ENCODE measurements at places on chromosomes 6 and 20. TPM values are rescaled to one million over a fixed set of nuclear protein-coding genes. Genes with fewer than 3 reads are reported as not detected.

The FAM217A gene
- not detected for total RNA-seq

GRCh38 chr20:7939663-7940062 lies 595 bp downstream of the HAO1 start:
- no peak for DNase-seq
- no peak overlapping the region for H3K4me3 ChIP-seq
- H3K27me3 ChIP-seq, result no peaks in the 10 kb centered on the region
- no peak overlapping the region for H3K27ac ChIP-seq
- no peaks in the 10 kb centered on the region for H3K4me1 ChIP-seq

- H3K36me3 ChIP-seq, result peaks cover under 1% of the 10 kb centered on the region
- no peak for DNase-seq
- no peak overlapping the region for H3K27ac ChIP-seq
- H3K4me3 ChIP-seq, result no peak overlapping the region
Observed at GRCh38 chr20:3741836-3742458, 9.5 kb downstream of the HSPA12B start.

The FHL5 gene
- 15.1 TPM for total RNA-seq

DNA sequence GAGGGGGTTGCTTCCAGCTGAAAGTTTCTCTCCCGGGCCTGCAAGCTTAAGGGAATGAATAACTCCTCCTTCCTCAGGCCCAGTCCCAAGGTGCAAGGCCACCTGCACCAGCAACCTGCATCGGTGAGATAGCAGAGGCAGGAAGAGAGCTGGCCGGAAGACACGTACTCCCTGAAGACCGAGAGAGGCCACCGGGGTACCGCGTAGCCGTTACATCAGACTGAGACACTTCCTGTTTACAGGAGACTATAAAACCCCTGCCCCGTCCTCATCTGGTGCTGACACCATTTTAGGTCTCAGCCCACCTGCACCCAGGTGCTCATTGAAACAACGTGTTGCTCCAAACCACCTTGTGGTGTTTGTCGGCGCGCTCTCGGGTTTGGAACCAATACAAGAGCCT lies 60.5 kb upstream of the PRND start:
- no peak overlapping the region for H3K27ac ChIP-seq
- no peaks in the 10 kb centered on the region for H3K27me3 ChIP-seq
- no peak overlapping the region for H3K4me3 ChIP-seq
- H3K36me3 ChIP-seq, result no peaks in the 10 kb centered on the region
- H3K4me1 ChIP-seq, result peaks cover 17% of the 10 kb centered on the region

DNA sequence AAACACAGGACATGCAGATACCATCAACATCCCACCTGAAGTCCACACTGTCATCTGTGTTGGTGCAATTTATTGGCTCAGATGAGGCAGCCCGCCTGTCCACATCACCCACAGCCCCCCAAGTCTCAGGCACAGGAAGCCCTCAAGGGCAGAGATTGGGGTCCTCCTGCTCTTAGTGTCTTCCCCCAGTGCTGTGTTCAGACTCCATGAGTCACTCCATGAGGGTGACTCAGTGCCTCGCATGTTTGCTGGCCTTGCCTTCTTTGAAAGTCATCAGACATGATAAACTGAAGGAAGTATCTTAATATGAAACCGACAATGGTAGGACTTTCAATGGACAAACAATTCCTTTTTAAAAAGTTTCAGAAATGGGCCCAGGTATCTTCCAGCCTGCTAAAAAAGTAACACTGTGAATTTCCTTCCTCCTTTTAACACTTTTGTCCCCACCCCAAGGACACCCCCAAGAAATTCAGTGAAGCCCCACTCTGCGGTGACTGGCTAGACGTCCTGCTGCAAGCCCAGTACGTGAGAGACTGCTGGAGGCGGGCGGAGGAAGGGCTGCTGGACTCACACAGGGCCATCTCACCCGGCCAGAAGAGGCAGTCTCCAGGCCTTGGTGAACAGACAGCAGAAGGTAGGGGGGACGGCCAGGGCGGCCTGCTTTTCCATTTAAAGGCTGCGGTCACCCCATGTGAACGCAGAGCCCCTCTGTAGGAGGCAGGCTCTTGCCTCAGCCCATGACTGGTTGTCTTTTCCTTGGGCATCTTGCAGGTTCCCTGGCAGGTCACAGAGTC lies 43.0 kb upstream of the KCNK16 start:
- no peaks in the 10 kb centered on the region for H3K4me1 ChIP-seq
- no peak overlapping the region for H3K27ac ChIP-seq
- no peaks in the 10 kb centered on the region for H3K27me3 ChIP-seq
- DNase-seq, result no peak

GRCh38 chr6:125587666-125588632 lies 161.5 kb upstream of the HEY2 start:
- no peak for DNase-seq
- H3K27me3 ChIP-seq, result no peaks in the 10 kb centered on the region
- H3K4me1 ChIP-seq, result no peaks in the 10 kb centered on the region
- H3K36me3 ChIP-seq, result no peaks in the 10 kb centered on the region

DNA sequence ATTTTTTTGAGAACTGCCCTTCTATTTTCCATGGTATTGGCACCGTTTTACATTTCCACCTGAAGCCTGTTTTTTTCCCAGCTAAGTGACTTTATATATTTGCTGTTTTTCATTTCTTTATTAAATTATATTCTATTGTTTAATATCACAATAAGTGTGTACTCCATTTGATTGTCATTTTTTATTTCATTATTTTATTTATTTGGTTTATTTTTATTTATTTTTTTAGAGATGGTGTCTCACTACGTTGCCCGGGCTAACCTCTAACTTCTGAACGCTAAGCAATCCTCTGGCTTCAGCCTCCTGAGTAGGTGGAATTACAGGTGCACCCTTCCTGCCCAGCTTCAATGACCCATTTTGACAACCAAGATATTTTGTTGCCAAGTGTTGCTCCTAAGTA lies 202.6 kb downstream of the SIM1 start:
- H3K4me3 ChIP-seq, result no peak overlapping the region
- H3K36me3 ChIP-seq, result no peaks in the 10 kb centered on the region
- H3K27ac ChIP-seq, result no peak overlapping the region
- no peak for DNase-seq
- H3K4me1 ChIP-seq, result no peaks in the 10 kb centered on the region
- H3K27me3 ChIP-seq, result no peaks in the 10 kb centered on the region

The PACRG gene
- 1.5 TPM for total RNA-seq
